Hematopoietic multipotent progenitor cell treated with erythropoietin and hydrocortisone succinate and interleukin-3 and kit ligand, for 6 days (in vitro differentiated cells): ENCODE measurements at places on chromosomes 4 and X.

DNA sequence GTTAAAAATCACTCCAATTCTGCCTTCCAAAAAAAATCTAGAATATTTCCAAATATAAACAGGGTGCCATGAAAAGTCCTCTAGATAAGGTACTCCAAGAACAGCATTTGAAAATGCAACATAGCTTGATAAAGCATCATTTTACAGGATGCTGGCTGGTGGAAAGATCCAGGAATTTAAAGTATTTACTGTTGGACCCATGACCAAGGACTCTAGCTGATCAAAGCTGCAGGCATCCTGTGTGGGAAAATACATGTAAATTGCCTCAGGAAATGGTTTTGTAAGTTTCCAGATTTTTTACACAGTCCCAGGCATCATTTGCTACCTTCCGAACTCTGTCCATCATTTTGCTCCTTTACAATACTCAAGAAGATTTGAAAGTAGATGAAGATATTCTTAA lies 164.4 kb downstream of the GRIA3 start:
- DNase-seq, result no peak

- no peak for DNase-seq
Measured at GRCh38 chrX:1686642-1687041, 71.8 kb downstream of the ASMT start.

DNA sequence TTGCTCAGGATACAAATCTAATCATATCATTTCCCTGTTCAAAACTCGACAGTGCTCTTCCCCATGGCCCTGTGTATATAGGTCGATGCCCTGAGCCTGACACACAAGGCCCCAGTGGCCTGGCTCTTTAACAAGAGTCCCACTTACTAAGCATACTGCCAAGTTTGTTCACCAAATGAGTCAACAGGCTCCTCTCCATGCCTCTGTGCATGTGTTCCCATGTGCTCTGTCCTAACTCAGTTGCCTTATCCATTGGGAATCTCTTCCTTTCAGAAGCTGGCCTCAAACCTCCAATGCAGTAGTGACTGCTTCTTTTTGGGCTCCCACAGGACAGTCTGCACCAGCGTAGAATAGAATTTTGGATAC lies 18.9 kb upstream of the CXCR3 start:
- no peak for DNase-seq

DNA sequence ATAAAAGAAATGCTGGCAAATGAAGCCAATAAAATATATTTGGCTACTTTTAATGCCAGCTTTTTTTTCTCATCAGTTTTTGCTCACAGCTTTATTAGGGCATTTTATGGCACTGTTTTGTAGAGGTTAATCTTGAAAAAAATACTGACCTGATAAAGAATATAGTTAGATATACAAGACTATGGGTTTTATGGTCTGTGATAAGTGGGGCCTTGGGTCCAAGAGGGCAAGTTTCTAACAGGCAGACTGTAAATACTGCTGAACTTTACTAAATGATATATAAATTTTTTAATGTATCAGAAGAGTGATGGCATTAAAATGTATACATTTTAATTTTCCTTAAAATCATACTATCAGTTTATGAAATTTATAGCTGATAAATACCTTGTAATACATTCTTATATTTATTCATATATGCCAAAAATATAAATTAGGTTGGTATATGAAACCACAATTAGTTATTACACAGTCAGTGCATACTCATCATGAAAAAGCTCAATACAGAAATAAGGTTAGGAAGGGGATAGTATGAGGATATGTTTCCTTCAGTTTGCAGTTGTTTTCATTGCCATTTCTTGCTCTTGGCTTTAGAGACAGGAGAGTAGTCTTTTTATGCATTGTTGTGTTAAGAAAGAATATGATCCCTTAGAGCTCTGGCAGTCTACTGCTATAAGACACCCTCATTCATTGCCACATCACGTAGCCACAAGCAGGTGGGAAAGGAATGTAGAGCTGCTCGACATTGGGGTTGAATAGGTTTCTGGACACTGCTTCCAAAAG lies 146.6 kb downstream of the TLL1 start:
- no peak for DNase-seq

- DNase-seq, result peak; percentile 49
Measured at GRCh38 chr4:145644699-145645098, 25.5 kb downstream of the MMAA start.

- DNase-seq, result peak; percentile 60
Measured at GRCh38 chr4:40916880-40917279, 167.1 kb downstream of the NSUN7 start.

- no peak for DNase-seq
Measured at GRCh38 chrX:35101901-35102300, 159.3 kb downstream of the FAM47B start.

DNA sequence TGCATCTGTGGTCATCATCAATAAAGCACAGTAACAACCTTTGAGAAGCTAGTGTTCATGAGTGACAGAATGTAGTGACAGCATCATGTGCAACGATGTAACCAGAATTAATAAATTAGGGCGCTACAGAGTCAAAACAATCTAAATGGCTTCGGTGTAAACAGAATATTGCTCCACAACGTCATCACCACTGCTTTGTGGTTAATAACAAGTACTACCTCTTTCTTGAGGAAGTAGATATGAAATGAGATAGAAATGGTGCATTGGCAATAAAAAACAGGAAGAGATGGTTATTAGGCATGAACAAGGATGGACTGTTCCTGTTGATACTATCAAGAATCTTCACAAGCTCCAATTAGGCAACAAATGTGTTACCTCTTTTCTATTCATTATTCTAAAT lies 8.7 kb upstream of the PDHA2 start:
- DNase-seq, result peak; percentile 60

DNA sequence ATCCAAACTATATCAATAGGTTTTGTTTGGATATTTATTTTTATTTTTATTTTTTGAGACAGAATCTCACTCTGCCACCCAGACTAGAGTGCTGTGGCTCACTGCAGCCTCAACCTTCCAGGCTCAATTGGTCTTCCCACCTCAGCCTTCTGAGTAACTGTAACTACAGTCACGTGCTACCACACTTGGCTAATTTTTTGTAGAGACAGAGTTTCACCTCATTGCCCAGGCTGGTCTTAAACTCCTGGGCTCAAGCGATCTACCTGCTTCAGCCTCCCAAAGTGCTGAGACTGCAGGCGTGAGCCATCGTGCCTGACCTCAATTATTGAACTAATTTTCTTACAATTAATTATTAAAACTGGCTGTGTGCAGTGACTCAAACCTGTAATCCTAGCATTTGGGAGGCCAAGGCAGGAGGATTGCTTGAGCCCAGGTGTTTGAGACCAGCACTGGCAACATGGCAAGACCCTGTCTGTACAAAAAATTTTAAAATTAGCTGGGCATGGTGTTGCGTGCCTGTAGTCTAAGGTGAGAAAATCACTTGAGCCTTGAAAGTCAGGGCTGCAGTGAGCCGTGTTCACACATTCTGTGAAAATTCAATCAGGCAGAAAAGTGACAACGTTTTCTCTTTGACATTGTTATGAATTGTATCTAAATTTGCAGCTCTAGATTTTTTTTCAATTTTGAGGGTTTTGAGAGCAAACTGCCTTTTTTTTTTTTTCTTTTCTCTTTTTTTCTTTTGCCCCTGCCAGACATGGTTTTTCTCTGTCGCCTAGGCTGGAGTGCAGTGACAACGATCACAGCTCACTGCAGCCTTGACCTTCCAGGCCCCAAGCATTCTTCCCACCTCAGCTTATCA lies 66.0 kb downstream of the UBE2K start:
- no peak for DNase-seq

DNA sequence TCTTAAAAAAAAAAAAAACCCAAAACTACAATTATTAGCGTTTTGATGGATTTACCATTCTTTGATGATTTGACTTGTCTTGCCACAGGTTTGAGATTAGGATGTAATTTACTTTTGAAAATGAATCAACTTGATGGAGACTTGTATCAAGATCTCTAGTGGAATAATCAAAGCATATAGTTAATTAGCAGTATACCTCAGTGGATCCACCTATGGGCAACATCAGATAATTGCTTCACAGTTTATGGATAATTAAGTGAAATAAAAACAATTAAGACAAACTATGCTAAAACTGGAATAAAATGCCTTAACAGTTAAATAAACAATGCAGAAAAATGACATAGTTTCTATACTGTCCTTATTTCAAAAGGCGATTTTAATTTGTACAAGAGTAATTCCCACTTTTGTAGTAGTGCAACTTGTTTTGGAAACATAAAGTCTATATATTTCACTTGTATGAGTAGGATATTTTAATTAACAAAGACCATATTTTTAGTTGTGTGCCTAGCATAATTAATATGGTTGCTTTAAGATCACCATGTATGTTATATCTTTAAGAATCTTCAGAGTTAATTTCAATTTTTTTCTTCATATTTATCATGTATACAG lies 4.2 kb downstream of the CPEB2 start:
- DNase-seq, result peak; percentile 59

DNA sequence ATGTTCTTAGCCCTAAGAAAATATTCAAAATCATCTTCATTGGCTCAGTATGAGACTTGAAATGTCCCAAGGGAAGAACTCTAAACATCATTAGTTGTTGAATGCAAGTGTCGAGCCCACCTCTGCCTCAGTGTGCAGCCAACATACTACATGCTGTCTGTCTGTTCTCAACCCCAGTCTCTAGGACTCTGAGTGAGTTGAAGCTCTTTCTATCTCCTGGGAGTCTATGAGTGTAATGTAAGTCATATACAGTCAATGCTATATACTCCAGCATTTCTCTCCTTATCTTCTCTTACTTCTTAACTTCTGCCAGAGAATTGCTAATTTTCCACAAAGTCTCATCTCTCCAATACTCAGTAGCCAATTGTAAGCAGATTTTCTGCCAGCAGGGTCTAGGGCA lies 61.3 kb downstream of the SPATA18 start:
- no peak for DNase-seq

DNA sequence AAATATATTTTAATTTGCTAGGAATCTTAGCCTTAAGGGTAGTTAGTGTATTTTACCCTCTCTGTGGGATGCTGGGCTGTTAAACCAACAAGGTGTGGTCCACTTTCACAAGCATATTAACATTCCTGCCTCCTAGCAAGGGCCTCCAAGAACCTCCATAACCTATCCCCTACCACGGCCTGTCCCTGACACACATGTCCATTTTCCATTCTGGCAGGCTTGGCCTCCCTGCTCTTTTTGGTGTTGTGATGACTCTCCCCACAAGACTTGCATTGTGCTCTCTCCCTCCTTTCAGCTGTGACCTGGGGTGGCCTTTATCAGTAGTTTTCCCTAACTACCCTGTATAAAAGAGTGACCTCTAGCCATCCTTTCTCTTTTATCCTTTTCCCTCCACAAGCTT lies 120.2 kb downstream of the KLHL8 start:
- no peak for DNase-seq

DNA sequence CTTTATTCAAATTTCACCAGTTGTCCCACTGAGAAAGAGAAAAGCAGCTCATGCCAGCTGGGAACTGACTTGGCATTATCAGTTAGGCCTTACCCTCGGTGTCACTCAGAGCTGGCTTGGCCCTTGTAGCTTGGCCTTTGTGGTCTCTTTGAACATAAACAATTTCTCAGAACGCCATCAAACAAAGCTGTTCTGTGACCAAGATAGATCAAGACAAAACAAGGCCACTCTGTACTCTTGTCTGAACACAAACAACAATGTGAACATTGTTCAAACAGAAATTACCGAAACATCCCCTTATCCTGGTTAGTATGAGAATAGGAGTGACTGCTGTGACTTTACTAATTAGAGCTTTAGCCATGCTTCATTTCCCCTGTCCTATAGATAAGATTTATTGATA lies 57.2 kb downstream of the DIPK2B start:
- no peak for DNase-seq

GRCh38 chr4:110897784-110898183 lies 274.9 kb upstream of the PITX2 start:
- DNase-seq, result no peak

DNA sequence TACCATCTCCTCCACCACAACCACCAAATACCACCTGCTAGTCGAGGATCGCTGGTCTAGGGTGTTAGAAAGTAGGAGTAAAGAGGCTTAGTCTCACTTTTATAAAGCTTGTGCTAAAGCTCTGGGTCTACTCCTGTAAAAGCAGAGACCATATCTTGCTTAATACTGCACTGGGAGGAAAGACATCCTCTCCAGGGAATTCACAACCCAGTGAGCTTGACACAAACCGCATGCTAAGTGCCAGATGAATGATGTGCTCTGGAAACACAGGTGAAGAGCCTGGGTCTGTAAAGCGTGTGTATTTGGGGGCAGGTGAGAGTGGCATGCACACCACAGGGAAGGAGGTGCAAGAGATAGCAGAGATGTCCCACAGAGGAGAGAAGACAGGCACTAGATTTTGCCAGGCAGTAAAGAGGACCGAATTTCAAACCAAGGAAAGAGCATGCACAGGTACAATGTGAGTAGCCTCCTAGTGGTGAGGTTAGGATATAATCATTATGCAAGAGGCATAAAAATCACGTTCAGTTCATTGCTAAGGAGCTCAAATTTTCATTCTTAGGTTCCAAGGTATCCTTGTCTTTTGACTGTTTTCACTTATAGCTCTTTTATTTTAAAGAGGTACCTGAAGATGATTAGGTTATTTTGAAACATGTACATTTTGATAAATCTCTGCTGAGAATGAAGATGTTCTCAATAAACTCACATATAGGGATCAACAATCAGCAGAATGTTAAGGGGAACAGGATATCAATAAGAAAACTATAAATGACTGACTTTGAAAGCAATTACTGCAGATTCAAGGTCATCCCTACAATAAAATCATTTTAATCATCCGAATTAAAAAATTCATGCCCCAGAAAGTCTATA lies 20.7 kb downstream of the TAPT1 start:
- peak; percentile 79 for DNase-seq

DNA sequence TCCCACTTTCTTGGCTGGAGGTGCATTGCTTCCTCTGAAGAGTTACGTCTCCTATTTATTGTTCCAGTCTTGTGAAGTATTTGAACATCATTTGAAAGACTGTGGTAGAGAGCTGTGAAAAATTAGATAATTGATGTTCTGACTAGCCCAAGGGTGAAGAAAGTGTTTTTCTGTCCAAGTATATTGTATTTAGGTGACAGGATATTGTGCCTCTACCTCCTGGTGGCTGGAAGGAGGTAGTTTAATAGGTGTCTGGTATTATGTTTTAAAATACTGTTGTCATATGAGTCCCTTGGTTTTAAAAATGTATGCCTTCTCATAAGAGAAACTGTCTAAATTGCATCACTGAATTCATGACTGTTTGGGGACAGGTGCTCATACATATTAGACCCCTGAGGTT lies 226.0 kb downstream of the SPRY1 start:
- no peak for DNase-seq

DNA sequence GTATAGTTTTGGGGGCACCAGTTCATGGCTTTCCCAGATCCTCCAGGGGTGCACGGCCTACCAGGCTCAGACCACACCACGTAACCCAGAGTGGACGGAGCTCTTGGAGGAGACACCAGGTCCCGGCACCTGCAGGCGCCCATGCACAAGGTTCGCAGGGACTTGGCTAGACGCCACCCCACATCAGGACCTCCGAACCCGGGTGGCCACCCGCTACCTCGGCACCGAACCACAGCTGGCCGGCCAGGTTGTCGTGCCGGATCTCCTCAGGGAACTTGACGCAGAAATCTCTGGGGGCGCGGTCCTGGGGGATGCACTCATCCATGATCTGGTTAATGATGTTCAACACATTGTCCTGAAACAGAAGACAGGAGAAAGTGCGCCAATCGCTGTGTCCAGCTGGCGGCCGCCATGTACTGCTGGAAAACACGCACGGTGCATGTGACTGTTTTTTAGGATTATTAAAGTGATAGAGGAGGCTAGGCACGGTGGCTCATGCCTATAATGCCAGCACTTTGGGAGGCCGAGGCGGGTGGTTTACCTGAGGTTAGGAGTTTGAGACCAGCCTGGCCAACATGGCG lies 77.1 kb downstream of the ZFYVE28 start:
- no peak for DNase-seq

- no peak for DNase-seq
Measured at GRCh38 chr4:123106747-123107146, 184.3 kb upstream of the NUDT6 start.

- DNase-seq, result no peak
Measured at GRCh38 chr4:13143222-13144070, 340.7 kb downstream of the RAB28 start.
